ENCODE measurements at places on chromosomes 16 and 17.

GRCh38 chr17:76716146-76716838 is 5.5 kb upstream of the MXRA7 start:
- DNase-seq = no peak

GRCh38 chr16:29014561-29015069 is 29.8 kb downstream of the LAT start:
- DNase-seq = no peak

GRCh38 chr16:10895053-10895946 is 18.3 kb downstream of the CIITA start:
- DNase-seq = no peak

- no peak for DNase-seq
These were observed 75.3 kb downstream of the KSR1 start for GRCh38 chr17:27531469-27531961.

- DNase-seq = no peak
These were observed 259.0 kb downstream of the XYLT1 start for GRCh38 chr16:17211797-17212196.

GRCh38 chr17:74288785-74289184 is 14.8 kb downstream of the DNAI2 start:
- DNase-seq = no peak

DNA sequence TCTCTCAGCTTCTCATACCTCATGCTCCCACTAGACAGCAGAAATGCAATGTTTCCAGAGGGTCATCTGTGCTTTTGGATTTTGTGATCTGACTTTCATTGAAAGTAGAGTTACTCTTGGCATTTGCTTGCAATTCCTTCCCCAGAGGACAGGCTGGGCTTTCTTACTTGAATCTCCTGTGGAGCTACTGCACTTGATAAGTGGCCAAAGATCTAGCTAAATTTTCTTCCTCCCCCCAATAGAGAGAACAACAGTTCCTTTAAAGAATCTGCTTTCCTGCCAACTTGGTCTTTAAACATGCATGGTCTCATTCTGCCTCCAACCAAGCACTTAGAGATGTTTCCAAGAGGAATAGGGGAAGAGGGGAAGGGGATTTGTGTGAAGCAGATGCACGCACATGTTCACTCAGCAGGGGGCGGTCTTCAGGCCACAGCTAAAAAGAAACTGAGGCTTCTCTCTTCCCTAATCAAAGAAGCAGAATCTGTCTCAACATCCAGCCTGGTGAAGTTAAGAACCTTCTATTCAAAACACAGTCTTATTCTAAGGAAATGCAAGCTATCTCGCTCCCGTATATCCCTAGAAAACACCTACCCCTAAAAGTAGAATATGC is 229.6 kb downstream of the ZFHX3 start:
- DNase-seq = no peak

GRCh38 chr17:73232587-73233373 is 28.9 kb downstream of the CPSF4L start:
- DNase-seq = peak; percentile 56

DNA sequence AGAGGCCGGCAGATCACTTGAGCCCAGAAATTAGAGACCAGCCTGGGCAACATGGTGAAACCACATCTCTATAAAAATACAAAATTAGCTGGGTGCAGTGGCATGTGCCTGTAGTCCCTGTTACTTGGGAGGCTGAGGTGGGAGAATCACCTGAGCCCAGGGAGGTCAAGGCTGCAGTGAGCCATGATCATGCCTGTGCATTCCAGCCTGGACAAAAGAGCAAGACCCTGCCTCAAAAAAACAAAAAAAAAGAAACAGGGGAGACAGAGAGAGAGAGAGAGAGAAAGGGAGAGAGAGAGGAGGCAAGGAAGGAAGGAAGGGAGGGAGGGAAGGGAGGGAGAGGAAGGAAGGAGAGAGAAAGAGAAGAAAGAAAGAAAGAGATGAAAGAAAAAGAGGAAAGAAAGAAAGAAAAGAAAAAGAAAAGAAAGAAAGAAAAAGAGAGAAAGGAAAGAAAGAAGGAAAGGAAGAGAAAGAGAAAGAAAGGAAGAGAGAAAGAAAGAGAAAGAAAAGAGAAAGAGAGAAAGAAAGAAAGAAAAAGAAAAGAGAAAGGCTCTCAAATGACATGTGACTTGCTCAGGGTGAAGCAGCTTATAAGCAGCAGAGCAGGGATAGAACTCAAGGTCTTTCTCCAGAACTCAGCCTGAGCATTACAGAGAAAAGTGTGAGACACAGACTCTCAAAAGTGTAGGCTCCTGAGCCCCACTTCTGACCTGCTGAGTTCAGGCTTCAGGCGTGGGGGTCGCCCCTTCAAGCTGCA is 15.5 kb downstream of the CX3CL1 start:
- no peak for DNase-seq

- DNase-seq = peak; percentile 76
These were observed 204.1 kb upstream of the CIBAR2 start for GRCh38 chr16:85316321-85316919.

DNA sequence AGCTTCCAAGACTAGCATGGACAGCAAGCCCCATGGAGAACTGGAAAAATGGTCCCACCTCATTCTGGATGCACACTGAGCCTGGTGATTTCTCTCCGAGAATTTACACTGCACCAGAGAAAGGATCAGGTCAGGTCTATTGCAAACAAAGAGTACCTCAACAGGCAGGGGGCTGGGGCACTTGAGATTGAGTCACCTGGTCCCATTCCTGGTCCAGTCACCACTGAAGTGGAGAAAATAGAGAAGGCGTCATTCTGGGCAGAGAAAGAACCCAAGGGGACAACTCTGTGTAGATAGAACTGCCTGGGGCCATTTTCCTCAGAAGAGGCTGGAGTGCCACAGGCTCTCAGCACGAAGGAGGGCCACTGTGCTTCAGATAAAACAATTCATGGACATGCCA is 38.4 kb downstream of the CENPV start:
- DNase-seq = no peak

GRCh38 chr17:28201315-28201714 is 117.7 kb upstream of the TMEM97 start:
- no peak for DNase-seq

- no peak for DNase-seq
These were observed 904 bp downstream of the SLC6A2 start for GRCh38 chr16:55656691-55657092.

DNA sequence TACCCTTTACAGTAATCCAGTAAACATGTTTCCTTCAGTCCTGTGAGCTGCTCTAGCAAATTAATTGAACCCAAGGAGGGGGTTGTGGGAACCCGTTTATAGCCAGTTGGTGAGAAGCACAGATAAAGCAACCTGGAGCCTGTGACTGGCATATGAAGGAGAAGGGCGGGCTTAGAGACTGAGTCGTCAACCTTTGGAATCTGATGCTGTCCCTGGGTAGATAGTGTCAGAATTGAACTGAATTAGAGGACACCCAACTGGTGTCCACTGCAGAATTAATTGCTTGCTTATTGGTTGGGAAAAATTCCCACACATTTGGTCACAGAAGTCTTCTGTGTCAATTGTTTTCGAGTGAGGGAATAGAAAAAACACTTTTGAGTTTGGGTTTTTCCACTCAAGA is 12.8 kb upstream of the RSKR start:
- no peak for DNase-seq

GRCh38 chr16:72999541-73000019 is 48.3 kb downstream of the ZFHX3 start:
- DNase-seq = no peak

GRCh38 chr16:787978-788398 is at the start of gene RPUSD1:
Gene RPUSD1, minus strand, starts transcription at chr16:788381. Its CDS starts 644 bp downstream, at chr16:787737.
- DNase-seq = no peak

DNA sequence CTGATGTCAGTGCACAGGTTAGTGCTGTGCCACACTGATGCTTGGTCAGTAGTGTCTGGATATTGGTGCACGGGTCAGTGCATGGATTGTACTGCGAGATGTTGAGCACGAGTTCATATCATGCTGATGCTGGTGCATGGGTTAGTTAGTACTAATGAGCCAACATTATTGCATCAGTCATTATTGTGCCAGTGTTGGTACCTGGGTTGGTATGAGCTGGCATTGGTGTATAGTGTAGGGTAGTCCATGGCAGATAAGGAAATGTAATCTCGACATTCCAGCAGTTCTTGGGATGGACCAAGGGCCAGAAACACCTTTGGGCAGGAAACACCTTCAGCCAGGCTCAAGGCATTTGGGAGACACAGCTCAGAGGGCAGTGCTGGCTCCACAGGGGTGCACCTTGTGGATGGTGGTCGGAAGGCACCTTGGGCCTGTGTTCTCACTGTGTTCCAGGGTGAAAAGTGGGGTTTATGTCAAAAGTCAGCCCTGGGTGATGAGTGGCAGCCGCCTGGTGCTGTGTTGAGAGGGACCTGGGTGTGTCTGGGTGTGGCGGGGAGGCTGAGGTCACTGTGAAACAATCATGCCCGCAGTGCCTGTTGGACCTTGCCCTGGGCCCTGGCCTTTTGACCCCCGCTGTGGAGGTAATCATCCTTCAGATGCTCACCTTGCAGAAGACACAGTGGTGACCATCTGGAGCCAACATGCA is 100.7 kb upstream of the ZNF469 start:
- no peak for DNase-seq

GRCh38 chr16:79810449-79811189 is 210.1 kb upstream of the MAF start:
- DNase-seq = no peak

DNA sequence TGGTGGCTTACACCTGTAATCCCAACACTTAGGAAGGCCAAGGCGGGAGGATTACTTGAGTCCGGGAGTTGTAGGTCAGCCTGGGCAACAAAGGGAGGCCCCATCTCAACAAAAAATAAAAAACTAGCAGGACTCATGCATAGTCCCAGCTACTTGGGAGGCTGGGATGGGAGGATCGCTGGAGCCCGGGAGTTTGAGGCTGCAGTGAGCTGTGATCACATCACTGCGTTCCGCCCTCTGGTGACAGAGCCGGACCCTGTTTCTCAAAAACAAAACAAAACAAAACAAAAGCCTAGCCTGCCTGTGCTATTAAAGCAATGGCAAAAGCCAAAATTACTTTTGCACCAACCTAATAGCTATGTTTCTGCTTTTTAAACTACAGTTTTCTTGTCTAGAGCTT is 1.5 kb downstream of the FCSK start:
- no peak for DNase-seq

DNA sequence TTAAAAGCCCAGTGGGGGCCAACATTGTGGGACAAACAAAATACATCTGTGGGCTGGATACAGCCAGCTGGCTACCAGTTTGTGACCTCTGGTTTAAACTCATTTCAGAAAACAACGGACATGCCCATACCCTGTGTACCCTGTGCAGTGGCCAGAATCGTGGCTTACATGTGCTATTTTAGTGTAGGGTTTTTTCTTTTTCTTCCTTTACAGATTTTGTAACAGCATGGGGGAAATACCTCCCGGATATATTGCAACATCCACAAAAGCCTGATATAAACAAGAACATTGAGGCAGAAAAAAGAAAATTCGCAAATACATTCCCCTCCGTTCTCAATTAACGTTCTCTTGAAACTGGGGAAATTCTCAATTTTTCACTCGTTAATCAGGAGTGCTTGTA is 7.3 kb downstream of the HS3ST4 start:
- no peak for DNase-seq

GRCh38 chr17:40551879-40552768 is 13.1 kb downstream of the CCR7 start:
- peak; percentile 55 for DNase-seq

GRCh38 chr17:78458091-78458490 is 79.6 kb downstream of the PGS1 start:
- no peak for DNase-seq

GRCh38 chr16:4900036-4900435 is 36.9 kb downstream of the PPL start:
- no peak for DNase-seq

DNA sequence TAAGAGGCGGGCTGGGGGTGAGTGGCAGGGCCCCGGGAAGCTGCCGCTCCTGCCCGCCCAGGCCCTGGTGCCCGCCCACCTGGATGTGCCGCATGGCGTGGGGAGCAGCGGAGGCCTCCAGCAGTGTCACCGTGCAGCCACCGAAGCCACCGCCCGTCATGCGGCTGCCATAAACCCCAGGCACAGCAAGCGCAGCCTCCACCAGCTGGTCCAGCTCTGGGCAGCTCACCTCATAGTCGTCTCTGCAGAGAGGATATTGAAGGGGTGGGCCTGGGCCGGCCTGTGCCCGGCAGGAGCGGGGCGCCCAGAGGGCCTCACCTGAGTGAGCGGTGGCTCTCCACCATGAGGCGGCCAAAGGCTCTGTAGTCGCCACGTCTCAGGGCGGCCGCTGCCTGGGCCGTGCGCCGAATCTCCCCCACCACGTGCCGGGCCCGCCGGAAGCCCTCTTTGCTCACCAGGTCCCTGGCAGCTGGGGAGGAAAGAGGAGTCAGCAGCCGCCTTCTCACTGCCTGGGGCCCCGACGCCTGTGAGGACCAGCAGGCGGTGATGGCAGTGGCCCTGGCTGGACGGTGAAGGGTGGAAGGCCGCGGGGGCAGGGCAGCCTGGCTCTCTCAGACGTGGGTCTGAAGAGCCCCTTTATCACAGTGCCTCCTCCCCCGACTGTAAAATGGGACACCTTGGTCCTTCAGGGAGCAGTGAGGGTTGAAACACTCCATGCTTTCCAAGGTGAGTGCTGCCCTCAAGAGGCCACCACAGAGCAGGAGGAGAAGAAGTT is 6.7 kb downstream of the GALK1 start:
- DNase-seq = no peak

GRCh38 chr17:76805319-76805718 is 62.9 kb upstream of the MGAT5B start:
- DNase-seq = no peak

- DNase-seq = no peak
These were observed 4.8 kb downstream of the HSD11B2 start for GRCh38 chr16:67435758-67436164.

DNA sequence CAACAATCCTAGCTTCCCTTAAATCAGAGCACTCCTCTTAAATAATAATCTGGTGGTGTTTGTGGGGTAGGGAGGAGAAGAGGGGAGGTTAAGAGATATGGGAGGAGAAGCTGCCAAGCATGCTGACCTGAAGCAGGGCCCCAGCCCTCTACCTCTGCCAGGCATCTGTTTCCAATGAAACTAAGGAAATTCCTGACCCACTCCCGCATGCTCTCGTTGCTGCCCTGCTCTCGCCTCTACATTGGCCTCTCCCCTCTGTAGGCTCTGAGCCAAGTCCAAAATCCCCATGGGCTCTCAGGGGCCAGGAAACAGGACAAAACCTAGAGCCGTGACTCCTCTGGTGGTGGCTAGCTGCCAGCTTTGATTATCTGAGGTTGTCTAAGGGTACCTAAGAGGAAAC is 559.5 kb upstream of the CDH11 start:
- DNase-seq = no peak

DNA sequence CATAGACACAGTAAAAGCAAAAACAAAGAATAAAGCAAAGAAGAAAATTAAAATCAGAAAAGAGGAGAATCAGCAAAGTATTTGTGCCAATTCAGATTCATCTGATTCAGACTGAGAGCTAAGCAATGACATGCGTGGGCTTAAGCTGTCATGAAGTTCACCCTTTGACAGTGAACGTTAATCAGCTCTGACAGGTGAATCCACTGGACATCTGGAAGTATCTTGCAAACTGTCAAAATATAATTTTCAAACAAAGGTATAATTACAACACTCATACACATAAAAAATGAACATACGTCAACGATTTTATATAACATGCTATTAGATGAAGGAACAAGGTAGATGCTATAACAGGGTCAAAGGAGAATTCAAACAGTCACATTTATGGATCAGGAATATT is 596.3 kb upstream of the SALL1 start:
- no peak for DNase-seq

- no peak for DNase-seq
These were observed 8.7 kb upstream of the ADAMTS18 start for GRCh38 chr16:77443357-77444146.

Data from left lobe of liver (tissue), 2 donors.